ENCODE measurements at places on chromosomes 6 and 20.

DNA sequence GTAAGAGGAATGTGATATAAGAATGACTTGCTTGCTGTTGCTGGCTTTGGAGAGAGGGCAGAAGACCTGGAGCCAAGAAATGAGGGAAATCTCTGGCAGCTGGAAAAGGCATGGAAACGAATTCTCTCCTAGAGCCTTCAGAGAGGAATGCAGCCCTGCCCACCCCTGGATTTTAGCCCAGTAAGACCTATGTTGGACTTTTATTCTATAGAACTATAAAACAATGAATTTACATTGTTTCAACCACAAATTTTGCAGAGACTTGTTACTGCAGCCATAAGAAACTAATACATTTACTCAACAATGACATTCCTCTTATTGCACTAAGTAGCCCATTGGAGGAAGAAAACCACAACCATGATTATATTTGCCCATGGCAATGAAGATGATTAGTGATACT is 39.5 kb upstream of the PREP start:
- DNase-seq: no peak

GRCh38 chr6:166825553-166826145 is 130.7 kb downstream of the RNASET2 start:
- no peak for DNase-seq

DNA sequence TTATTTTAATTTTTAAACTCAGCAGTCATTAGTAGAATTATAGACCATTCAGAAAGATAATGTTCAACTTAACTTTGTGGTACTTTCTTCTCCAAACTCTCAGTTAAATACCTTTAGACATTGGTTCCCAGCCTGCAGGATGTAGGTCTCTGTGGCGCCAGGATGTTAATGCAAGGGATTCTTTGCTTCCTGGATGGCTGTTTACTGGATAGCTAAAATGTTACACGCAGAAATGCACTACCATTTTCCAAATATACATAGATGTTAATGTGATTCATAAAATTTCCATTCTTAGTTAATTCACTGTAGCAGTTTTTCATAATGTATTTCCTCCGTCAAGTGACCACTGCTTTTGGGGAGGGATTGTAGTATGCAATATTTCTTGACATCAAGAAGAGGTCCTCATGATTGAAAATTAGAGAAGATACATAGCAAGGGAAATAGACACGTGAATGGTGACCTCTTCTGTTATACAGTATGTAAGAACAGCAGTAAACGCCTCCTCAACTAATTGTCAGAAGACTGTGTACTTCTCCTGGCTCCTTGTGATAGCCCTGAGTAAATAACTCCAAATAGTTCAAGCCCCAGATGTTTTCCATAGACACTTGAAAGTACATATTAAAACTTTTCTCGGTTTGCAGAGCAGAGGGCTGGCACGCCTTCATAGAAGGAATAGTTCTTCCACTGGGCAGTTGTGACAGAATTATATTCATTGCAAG is 128.8 kb downstream of the LCA5 start:
- DNase-seq: no peak

DNA sequence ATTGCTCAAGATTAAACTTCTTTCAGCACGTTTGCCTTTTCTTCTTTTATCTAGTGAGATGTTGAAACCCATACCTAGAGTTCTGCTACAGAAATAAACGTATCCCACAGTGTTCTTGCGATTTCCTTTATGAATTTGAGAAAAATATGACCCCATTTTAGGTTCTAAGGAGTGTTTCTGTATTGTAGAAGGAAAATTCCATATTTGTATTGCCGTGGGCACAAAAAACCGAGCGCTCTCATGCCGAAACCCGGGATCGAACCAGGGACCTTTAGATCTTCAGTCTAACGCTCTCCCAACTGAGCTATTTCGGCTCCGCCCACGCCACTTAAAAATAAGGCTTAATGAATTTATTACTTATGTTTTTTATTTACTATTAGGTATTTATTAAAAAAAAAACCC is 23.7 kb downstream of the ZNF311 start:
- DNase-seq: peak; percentile 89

DNA sequence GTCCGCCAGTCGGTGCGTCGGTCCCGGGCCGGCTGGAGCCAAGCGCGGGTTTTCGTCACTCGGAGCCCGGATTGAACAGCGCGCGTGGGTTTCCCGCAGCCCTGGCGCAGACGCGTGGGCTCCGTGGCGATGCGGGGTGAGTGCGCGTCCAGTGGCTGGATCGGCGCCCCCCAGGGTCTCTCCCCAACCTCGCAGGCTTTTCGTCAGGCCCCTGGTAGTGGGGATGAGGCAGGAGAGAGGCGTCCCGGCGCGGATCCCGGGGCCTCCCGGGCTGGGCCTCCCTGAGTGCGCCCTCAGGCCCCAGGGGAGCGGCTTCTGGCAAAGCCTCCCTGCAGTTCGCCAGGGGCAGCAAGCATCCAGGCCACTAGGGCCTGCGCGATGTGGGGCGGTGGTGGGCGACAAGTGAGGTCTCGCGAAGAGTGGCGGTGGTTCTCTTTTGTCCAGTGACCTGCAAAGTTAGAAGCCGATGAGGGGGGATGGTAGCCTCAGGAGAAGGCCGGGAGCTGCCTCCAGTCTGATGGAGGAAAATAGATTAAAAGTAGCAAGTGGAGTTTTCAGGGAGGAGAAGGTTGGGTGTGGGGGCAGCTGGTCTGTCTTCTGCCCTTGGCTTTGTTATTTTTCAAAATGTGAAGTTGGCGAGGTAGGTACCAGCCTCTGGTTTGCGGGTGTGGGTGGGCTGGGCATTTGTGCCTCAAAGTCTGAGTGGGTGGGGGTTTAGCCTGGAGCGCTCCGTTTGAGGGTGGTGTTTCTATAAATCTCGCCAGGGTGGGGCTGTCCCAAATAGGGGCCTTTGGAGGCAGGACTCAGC is 1.6 kb downstream of the TOX2 start:
- DNase-seq: no peak

GRCh38 chr20:32972181-32973076 is 31.8 kb downstream of the SUN5 start:
- DNase-seq: peak; percentile 43

DNA sequence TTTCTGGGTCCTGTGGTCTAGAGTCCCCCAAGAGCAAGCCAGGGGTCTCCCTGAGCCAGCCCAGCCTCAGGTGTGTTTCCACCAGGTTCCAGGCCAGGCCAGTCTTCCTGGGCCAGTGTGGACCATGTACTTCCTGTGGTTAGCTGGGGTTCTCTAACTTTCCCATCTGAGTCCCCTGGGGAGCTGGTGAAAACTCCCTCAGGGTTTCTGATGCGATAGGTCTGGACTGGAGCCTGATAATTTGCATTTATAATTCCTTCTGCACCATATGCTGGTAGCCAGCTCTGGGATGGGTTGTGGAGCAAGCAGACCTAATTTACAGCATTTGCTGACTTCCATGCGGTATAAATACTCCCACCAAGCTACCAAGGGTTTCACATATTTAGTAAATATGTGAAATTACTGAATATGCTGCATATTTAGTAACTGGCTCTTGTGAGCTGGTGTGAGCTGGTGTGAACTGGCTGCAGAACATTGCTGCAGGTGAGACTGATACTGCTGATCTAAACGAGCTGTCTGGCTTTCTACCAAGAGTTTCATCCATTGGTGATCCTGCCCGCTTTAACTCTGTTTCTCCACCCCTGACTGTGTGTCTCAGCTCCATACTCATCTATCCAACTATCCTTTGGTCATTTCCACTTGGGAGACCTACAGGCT is 62.6 kb downstream of the RIN2 start:
- no peak for DNase-seq

DNA sequence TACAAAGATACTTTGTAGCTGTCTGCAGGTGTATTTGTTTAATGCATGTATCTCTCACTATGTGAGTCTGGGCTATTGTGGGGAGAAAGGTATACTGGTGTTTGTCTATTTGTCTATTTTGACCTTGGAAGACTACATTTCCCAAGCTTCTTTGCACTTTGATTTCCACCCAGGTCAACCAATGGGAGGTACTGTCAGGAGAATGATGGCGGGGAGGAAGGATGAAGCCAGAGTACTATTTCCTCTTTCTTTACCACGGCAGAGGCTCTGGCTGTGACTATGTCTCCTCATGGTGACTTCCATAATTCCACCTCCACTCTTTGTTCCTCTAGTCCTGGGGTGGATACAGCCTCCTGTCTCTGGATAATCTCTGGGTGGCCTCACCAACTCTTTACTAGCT is 23.1 kb downstream of the LBP start:
- DNase-seq: no peak

GRCh38 chr6:71888756-71889340 is 2.5 kb downstream of the RIMS1 start:
- DNase-seq: no peak

DNA sequence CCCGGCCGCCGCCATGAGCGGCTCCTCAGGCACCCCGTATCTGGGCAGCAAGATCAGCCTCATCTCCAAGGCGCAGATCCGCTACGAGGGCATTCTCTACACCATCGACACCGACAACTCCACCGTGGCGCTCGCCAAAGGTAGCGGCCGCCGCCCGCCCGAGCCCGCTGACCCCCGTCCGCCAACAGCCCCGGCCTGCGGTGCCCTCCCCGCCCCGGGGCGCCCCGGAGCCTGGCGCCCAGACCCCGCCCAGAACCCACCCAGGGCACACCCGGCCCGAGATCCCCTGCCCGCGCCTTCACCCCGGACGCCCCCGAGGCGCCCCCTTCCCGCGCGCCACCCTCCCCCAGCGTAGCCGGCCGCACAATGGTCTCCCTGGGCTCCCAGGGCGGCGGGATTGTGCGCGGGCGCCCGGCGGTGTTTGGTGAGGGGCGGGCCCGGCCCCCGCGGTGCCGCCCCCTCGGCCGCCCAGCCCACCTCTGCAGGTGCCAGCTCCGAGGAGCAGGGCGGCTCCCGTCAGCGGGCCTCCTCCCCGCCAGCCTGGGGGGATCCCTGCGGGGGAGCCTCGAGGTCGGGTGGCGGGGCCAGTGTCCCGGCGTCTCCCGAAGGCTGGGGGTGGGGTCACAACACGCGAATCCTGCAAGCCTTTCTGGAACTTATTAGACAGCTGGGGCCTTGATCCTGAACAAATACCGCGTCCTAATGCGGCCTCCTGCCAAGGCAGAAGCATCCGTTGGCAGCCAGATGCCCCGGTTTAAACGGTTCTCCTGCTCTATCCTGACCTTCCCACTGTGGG is 577 bp downstream of the LSM14B start:
- DNase-seq: peak; percentile 68

GRCh38 chr20:36097337-36098151 is 57.0 kb upstream of the EPB41L1 start:
- DNase-seq: no peak

- no peak for DNase-seq
Observed at GRCh38 chr6:142444376-142444775, 142.6 kb downstream of the ADGRG6 start.
